Kidney epithelial cell (primary cell): ENCODE measurements at places on chromosomes 5 and 9. TPM values are rescaled to one million over a fixed set of nuclear protein-coding genes. Genes with fewer than 3 reads are reported as not detected.

DNA sequence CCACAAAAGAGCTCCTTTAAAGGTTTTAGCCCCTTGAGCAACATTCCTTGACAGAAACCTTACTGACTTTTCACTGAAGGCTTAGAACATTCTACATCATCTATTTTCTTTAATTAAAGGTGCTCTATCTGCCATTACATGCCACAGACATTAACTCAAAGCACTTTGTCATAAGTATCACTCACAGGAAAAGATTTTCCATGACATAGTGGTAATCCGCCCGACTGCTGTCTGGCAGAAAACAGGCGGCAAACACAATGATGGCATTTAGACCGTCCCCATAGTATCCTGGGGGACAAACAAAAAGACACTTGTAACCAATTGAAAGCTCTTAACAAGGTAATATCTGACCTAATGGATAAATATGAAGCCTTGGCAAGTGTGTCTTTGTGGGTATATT, 126.2 kb upstream of the PCA3 start:
- DNase-seq = no peak

SOHLH1 gene
- not detected in 2 replicates for total RNA-seq

- DNase-seq = peak; percentile 1
Observed at GRCh38 chr5:123035360-123035917, 1.1 kb downstream of the PPIC start.

GRCh38 chr5:90915393-90915792, 356.8 kb downstream of the ADGRV1 start:
- no peak for DNase-seq

- no peak for DNase-seq
Observed at GRCh38 chr9:126752881-126753670, 51.8 kb upstream of the ZBTB43 start.

DNA sequence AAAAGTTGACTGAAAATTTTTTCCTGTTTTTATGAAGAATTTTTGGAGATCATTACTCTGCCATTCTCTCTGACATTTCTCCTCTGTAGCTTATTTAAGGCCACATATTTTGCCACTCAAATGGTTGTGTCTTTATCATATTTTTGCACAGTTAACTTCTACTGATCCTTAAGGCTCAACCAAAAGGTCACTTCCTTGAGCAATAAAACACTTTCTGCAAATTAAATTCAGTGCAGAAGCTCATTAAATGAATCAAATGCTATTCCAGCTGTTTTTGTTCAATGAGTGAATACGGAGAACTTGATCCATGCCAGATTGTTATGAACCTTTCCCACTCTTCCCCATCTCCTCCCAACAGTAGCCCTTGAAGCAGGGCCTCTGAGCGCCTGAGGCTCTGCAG, 93.8 kb upstream of the EPB41L4A start:
- DNase-seq = no peak

GRCh38 chr5:56516035-56516434, 282.9 kb upstream of the ANKRD55 start:
- no peak for DNase-seq

DNA sequence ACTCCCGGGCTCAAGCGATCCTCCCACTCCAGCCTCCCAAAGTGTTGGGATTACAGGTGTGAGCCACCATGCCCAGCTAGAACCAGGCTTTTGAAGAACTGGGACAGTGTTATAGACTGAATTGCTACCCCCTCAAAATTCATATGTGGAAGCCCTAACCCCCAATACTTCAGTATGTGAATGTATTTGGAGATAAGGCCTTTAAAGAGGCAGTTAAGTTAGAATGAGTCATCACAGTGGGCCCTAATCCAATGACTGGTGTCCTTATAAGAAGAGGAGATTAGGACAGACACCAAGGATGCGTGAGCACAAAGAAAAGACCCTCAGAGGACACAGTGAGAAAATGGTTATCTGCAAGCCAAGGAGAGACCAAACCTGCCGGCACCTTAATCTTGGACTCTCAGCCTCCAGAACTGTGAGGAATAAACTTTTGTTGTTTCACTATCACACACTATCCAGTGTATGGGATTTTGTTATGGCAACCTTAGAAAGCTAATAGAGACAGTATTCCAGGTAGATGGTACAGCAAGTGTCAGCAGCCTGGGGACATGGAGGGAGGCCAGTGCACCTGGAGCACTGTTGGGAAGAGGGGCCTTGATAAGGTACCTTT, 31.4 kb upstream of the ERGIC1 start:
- no peak for DNase-seq

GRCh38 chr5:95134326-95134725, 150.6 kb downstream of the MCTP1 start:
- DNase-seq = no peak

MEIKIN gene
- total RNA-seq = not detected in 2 replicates

DMGDH gene
- 2.9 and 4.2 TPM in 2 replicates for total RNA-seq

DNA sequence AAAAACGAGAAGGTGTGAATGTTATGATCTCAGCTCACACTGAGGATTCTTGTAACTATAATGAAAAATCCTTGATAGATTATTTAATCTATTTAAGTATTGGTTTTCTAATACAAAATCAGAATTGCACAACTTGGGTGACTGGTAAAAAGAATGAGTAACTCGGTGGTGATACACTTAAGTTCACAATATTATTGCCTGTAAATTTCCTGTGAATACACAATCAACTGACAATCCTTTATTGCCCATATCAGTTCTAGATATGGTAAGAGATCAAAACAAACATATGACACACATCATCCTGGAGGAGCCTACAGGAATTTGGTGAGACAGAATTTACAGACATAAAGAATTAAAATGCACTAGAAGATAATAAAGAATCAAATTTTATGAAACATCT, 14.1 kb upstream of the LURAP1L start:
- no peak for DNase-seq

FREM1 gene
- 0.75 and 1.0 TPM in 2 replicates for total RNA-seq

DNA sequence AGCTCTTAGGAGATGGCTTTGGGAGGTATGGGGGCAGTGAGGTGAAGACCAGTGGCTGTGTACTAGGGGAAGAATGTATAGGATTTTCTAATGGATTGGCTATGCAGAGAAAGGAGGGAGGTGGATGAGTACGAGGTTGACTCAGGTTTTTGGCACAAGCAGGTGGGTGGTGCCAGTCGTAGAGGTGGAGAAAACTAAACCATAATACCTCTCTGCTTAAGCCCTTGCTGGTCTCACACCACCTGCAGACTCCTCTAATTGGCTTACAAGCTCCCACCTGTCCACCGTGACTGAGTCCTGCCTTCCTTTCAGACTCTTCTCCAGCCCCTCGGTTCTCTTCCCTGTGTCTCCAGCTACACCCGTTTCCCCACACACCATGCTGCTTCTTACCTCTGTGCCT, 521.7 kb upstream of the CLINT1 start:
- no peak for DNase-seq

DNA sequence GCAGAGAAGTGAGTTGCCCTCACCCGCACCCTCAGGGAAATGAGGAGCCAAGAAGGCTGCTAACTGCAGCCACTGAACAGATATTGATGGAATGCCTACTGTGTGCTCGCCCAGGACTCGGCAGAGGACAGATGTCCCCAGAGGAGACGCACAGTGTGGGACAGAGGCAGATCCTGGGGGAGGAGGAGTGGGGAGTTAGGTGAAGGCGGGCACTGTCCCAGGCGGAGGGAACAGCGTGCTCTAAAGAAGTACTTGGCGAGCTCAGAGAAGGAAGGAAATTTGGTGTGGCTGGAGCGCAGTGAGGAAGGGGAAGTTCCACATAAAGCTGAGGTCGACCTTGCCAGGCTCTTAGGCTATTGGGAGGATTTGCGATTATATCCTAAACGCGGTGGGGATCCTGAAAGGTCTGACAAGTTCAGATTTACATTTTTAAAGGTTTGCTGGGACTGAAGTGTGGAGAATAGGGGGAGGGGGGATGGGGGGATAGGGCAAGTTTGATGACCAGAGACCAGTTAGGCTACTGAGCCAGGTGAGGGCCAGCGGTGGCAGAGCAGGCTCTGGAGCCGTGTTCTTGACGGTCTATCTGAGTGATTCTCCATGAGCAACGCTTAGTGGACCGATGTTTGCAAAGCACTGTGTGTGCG, 23.6 kb upstream of the CERCAM start:
- DNase-seq = no peak

DIPK1B gene
- total RNA-seq = 17.1 and 27.0 TPM in 2 replicates

ALDOB gene
- not detected in 2 replicates for total RNA-seq

- DNase-seq = no peak
Observed at GRCh38 chr9:114431770-114432169, 44.0 kb upstream of the AKNA start.

TLX3 gene
- 0.14 and 0.58 TPM in 2 replicates for total RNA-seq

GRCh38 chr5:99589424-99589823, 660.6 kb upstream of the CHD1 start:
- DNase-seq = no peak

- no peak for DNase-seq
Observed at GRCh38 chr9:136107953-136108647, 10.6 kb downstream of the TMEM250 start.

GRCh38 chr5:22541037-22541436, 312.1 kb downstream of the CDH12 start:
- no peak for DNase-seq

SLCO4C1 gene
- 1.1 and 1.5 TPM in 2 replicates for total RNA-seq

CACNA1B gene
- 0.75 and 0.84 TPM in 2 replicates for total RNA-seq

MLANA gene
- total RNA-seq = not detected in 2 replicates

- no peak for DNase-seq
Observed at GRCh38 chr9:3477236-3477834, 48.5 kb downstream of the RFX3 start.

DNA sequence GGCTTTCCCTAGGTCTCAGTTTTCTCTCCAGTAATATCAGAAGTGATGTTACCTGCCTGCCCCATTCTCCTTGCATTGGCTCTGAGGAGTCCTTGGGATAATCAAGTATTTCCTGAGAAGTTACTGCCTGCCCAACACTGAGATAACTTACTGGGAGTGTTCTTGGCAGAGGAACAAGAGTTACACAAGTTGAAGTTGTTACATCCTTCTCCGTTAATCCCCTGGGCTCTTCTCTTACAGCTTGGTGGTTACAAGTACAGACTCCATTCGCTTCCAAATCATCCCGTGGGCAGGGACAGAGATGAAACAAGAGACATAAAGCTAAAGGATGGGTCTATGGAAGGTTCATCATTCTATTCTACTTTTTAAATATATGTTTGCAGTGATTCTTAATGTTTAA, 74.1 kb upstream of the SAP30L start:
- no peak for DNase-seq

- no peak for DNase-seq
Observed at GRCh38 chr5:61582887-61583286, 250.8 kb downstream of the ZSWIM6 start.

GRCh38 chr5:5191906-5192305, 51.8 kb downstream of the ADAMTS16 start:
- DNase-seq = no peak

GRCh38 chr9:16092142-16093091, 539.6 kb downstream of the CCDC171 start:
- DNase-seq = no peak

SLIT3 gene
- 2.9 and 5.0 TPM in 2 replicates for total RNA-seq

DCAF12 gene
- 39.9 and 46.3 TPM in 2 replicates for total RNA-seq

DNA sequence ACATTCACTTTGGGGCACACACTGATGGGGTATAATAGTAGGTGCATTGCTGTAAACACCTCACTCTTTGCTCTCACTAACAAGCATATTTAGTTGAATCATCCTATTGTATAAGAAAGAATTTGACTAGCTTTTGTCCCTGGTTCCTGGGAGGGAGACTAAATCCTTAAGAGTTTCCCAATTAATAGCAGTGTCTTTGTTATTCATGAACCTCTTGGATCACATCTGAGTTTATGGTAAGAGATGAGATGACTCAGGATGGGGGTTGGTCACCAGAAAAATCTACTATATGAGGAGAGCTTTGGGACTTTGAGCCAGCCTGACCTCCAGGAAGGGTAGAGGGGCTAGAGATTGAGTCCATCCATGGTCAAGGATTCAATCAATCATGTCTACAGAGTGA, 56.8 kb downstream of the PUM3 start:
- no peak for DNase-seq

DNA sequence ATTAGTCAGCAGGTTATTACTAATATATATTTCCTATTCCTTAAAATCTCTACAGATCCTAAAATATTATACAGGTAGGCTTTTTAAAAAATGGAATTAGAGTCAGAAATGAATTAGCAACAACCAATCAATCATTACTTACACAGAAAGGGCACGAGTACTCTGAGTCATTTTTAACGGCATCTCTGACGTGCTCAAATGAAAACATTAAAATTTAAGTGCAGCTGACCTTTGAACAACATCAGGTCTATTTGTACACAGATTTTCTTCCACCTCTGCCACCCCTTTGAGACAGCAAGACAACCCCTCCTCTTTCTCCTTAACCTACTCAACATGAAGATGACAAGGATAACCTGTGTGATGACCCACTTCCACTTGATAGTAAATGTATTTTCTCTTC, 19.1 kb downstream of the AUH start:
- DNase-seq = no peak

DNA sequence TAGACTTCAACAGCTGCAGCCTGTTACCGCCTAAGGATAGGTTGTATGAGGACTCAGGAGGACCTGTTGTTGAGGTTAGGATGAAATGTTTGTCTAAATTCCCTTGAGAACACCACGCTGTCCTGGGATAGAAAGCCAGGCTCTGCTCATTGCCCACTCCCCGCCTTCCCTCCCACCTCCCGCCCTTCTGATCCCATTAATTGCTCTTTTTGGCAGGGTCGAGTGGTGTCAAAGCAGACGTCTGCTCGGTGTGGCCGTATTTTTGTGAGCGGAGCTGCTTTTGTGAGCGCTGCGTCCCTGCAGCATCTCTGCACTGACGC, 62.3 kb downstream of the SPATA31C2 start:
- no peak for DNase-seq

GRCh38 chr5:83472213-83472507, 616 bp downstream of the VCAN start:
- DNase-seq = no peak

DNA sequence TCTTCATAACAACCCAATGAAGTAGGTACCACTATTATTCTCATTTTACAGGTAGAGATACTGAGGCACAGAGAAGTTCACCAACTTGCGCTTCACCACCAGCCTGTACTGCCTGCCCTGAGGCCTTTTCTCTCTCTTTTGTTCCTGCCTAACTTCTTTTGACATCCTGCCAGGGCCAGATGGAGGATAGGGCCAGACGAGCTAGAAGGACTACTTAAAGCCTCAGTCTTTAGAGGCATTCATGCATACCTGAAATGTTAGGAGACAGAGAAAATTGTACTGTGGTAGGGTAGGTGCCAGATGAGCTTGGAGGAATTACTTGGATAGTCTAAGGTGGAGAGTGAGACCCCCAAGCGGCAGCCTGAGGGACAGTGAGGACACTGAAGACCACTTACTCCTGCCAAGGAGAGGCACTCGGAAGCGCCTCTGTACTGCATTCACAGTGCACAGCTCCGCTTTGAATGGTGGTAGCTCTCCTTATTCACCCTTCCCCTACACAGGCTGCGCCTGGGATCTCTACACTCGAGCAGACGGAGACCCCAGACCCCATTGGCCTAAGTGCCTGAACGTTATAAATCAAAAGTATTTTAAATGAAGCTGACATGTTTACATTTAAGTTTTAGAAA, 6.2 kb upstream of the ORM1 start:
- no peak for DNase-seq

SLC2A6 gene
- total RNA-seq = 51.8 and 60.9 TPM in 2 replicates

DNA sequence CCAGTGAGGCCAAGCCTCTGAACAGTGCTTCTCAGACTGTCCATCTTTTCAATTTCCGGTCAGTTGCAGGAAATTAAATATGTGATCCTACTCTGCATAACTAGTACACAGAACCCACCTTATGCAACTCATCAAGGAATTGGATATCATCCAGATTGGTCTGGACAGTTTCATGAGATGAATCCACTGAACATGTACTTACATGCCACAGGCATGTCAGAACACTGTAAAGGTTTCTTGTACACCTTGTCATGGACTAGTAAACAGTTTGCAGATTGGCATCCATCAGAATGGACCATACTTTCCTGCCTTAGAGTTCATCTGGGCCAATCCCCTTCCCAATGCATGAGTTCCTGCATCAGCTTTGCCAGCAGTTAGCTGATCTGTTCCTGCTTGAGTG, 30.4 kb downstream of the GARNL3 start:
- no peak for DNase-seq

HK3 gene
- 0.04 TPM in 1 of 2 replicates, not detected in the other for total RNA-seq
